Tibial nerve (tissue), 4 donors: ENCODE measurements at places on chromosomes 7 and 10.

DNA sequence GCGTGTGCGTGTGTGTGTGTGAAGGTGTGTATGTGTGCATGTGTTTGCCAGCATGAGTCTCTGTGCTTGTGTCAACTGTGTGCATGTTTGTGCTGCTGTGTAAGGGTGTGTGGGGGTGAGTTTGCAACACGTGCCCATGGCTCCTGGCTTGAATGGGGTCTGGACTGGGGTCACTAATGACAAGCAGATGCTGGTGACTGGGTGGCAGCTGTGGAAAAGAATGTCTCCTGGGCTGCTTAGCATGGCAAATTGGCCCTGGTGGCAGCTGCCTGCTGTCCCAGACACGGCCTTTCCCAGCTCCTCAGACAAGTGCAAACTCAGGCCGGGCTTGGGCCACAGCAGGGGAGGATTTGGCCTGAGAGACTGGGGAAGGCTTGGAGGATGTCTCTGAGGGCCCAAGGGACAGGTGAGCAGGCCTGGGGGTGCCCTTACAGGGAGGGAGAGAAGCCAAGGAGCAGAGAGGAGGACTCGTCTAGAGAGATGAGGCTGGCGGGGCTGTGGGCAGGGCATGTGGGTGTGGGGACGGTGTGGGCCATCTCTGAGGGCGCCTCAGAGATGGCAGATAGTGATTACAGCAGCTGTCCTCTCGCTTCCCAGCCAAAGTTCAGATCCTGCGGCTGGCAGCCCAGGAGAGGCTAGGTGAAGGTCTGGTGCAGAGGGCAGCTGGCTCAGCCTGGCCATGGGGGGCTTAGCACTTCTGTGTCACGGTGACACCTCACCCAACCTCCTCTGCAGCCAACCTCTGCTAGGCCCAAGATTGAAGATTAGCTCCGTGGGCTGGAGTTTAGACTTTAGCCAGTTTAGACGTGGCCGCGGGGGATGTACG lies 1.5 kb downstream of the AQP1 start:
- no peaks in the 10 kb centered on the region for H3K27me3 ChIP-seq
- H3K27ac ChIP-seq, result no peak overlapping the region
- peak overlapping the region; percentile 49 for H3K4me3 ChIP-seq
- no peaks in the 10 kb centered on the region for H3K36me3 ChIP-seq
- no peak for DNase-seq

DNA sequence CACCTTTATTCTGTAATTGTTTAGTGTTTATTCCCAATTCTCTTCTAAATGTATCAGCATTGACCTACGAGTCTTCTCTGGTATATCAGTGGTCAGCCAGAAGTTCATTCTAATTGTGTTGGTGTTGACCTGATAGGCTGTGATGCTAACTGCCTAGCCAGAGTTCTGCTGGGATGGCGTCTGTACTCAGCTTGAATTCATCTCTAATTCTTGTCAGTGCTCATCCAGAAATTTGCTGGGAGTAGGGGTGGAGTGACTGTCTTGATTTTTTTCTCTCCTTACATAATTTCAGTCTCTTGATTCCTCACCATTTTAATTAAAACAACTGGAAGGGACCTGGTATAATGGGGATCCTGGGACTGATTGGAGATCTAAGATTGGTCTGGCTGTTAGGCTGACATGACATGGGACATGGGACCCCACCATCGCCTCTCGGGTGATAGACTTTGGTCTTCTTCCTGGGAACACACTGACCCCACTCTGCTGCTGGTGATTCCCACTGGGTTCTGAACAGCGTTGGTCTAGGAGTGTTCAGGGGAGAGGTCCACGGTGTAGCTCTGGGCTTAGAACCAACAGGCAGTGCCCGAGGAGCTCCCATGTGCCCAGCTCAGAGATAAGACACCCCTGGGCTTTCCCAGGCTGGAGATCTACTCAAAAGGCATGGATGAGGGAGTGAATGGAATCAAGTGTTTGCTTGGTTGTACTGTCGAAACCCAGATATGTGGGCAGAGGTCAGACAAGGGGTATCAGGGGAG lies 3.8 kb downstream of the NEURL1 start:
- no peak for DNase-seq
- no peak overlapping the region for H3K27ac ChIP-seq
- peaks cover 25% of the 10 kb centered on the region for H3K4me1 ChIP-seq

DNA sequence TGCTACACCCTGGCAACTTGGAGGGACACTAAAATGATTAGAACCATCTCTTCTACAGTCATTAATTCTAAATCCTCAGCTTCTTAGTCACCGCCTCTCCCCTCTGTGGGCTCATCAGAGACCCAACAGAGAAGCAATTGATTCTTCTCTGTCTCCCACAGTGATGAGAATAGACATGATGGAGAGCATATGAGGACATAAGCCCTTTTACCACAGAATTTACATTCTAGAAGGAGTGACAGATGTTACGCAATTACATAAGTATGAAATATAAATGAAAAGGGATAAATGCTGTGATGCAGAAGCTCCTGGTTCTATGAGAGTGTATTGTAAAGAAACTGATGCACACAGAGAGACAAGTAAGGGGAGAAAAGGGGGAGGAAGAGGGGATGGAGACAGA lies 18.1 kb upstream of the ABCB5 start:
- H3K27me3 ChIP-seq, result no peaks in the 10 kb centered on the region
- no peak for DNase-seq
- H3K27ac ChIP-seq, result no peak overlapping the region
- no peak overlapping the region for H3K4me3 ChIP-seq

DNA sequence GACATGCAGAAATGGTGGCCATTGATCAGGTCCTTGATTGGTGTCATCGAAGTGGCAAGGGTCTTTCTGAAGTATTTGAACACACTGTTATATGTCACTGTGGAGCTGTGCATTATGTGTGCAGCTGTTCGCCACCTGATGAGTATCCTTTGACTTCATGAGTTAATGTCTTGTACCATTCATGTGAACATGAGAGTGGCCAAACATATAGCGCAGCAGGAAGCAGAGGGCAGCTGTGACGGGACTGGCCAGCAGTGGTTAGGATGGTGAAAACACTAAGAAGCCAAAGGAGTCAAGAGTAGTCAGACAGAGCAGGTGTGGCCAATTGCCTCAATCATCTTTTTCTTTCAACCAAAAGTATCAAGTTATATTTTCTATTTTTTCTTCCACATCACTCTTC lies 167.4 kb downstream of the IMMP2L start:
- no peaks in the 10 kb centered on the region for H3K27me3 ChIP-seq
- no peaks in the 10 kb centered on the region for H3K36me3 ChIP-seq
- H3K4me1 ChIP-seq, result peaks cover 26% of the 10 kb centered on the region
- no peak overlapping the region for H3K27ac ChIP-seq
- DNase-seq, result no peak
- H3K4me3 ChIP-seq, result no peak overlapping the region

DNA sequence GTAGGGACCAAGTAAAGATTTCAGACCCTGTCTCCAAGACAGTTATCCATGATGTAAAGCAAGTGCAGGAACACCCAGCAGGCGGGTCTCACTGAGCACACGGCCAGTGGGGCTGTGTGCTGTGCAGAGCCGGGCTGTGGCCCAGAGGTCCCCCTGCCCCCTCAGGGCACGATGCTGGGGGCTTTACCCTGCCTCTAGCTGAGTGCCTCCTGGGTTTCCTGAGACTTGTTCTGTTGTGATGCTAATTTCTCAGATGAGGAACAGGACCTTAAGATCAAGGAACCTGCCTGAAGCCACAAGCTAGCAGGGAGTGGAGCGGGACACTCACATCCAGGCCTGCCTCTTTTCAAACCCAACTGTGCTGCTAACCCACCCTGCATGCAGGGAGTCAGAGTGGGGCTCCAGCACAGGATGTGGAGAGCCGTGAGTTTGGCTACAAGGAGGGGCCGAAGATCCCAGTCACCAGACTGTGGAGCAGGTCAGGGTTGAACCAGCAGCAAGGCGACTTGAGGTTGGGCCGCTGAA lies 76.1 kb upstream of the LYZL2 start:
- H3K4me3 ChIP-seq, result no peak overlapping the region
- no peak overlapping the region for H3K27ac ChIP-seq
- peaks cover 11% of the 10 kb centered on the region for H3K4me1 ChIP-seq

GRCh38 chr10:70925377-70926225 lies 37.2 kb upstream of the PCBD1 start:
- no peak overlapping the region for H3K27ac ChIP-seq
- H3K36me3 ChIP-seq, result no peaks in the 10 kb centered on the region
- no peak overlapping the region for H3K4me3 ChIP-seq
- no peaks in the 10 kb centered on the region for H3K27me3 ChIP-seq
- no peak for DNase-seq

DNA sequence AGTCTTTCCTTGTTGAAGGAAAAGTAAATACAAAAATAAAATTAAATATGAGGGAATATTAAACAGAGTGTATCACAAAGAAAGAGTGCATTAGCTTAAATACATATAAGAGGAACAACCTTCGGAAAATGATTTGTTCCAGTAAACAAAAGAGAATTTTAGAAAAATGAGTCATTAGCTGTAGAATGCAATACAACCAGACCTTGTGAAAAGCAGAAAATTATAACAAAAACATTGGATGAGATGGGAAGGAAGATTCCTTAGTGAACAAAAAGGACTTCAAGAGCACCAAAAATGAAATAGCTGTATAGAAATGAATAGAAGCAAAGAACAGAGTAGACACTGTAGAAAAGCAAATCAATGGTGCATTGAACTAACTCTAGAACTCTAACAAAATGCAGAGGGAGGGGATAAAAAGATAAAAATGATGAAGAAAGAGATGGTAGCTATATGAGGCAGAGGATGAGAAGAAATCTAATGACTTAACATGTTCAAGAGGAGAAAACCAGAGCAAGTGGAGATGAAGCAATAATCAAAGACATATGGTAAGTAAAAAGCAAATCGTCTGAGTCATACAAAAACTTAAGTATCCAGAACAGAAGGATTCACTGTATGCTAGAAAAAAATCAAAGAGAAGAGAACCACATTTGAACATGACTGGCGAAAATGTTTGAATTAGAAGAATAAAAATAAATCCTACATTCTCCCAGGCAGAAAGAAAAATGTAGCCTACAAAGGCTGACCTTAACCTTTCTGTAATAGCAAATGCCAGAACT lies 190.5 kb downstream of the TMEM26 start:
- no peak overlapping the region for H3K4me3 ChIP-seq
- H3K27me3 ChIP-seq, result no peaks in the 10 kb centered on the region
- no peaks in the 10 kb centered on the region for H3K36me3 ChIP-seq
- no peaks in the 10 kb centered on the region for H3K4me1 ChIP-seq
- no peak for DNase-seq

DNA sequence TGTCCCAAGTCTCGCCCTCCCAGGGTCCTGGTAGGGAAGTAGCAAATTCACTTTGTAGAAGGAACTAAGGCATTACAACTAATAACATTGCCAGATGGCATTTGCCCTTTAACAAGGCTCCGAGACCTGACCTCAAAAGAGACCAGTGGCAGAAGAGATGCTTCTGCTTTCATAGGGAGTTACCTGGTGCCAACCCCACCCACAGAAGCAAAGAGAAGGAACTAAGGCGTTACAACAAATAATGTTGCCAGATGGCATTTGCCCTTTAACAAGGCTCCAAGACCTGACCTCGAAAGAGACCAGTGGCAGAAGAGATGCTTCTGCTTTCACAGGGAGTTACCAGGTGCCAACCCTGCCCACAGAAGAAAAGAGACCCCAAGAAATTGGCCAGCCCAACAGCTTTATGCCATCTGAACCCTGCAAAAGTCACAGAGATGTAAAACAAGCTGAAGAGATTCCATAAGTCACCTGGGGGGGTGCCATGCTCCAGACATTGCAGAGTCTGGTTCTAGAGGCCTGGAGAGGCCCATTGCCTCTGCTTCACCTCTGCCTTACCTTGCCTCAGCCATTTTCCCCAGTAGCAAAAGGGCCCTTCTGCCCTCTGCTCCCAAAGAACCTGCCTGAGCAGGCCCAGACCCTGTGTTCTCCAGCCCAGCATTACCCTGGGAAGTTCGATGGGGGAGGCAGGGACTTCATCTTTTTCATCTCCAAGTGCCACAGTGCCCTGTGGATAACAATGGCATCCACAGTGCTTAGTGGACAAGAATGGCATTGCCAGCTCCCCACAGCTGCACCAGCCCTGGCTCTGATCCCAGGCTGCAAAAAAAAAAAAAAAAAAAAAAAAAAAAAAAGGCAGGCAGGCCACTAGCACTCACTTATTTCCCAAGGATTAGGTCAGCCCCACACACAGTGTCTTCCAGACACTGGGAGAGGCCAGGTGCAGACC lies 179.5 kb upstream of the PLXNA4 start:
- no peaks in the 10 kb centered on the region for H3K36me3 ChIP-seq
- H3K27ac ChIP-seq, result no peak overlapping the region
- no peaks in the 10 kb centered on the region for H3K4me1 ChIP-seq
- DNase-seq, result no peak
- H3K4me3 ChIP-seq, result no peak overlapping the region

DNA sequence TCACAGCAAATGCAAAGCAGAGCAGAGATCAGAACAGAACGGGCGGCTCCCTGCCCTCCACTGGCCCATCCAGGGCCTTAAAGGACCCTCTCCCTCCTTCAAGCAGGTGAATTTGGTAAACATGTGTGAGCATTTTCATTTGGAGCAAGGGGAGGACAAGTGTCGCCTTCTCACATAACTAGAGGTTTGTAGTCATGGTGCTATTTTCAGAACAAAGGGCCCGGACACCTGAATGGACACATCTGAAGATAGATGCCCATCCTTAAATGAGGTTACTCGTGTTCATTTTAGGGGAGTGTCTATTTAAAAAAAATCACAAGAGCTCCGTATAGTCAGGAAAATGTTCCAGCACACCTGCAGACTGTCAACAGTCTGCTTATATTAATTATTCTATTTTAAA lies 153.8 kb downstream of the PRKCQ start:
- H3K4me1 ChIP-seq, result no peaks in the 10 kb centered on the region
- no peaks in the 10 kb centered on the region for H3K27me3 ChIP-seq
- H3K4me3 ChIP-seq, result no peak overlapping the region
- no peak for DNase-seq
- no peak overlapping the region for H3K27ac ChIP-seq

DNA sequence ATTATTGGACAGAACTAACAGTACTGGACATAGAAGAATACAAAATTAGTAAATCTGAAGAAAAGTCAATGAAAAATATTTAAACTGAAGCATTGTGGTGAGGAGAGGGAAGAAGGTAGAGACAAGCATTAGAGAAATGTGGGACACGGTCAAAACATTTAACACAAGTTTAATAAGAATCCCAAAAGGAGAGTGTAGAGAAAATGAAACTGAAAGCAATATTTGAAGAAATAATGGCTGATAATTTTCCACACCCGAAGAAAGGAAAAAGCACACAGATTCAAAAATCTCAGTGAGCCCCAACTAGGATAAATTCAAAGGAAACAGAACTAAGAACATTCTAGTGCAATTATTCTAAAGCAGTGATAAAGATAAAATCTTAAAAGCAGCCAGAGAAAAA lies 126.4 kb upstream of the LRRTM3 start:
- H3K27ac ChIP-seq, result no peak overlapping the region
- no peaks in the 10 kb centered on the region for H3K27me3 ChIP-seq
- no peak overlapping the region for H3K4me3 ChIP-seq
- no peaks in the 10 kb centered on the region for H3K36me3 ChIP-seq
- no peak for DNase-seq
- H3K4me1 ChIP-seq, result no peaks in the 10 kb centered on the region

GRCh38 chr7:99170730-99171074 lies 26.8 kb upstream of the SMURF1 start:
- no peak overlapping the region for H3K27ac ChIP-seq
- H3K4me3 ChIP-seq, result no peak overlapping the region
- DNase-seq, result no peak
- H3K27me3 ChIP-seq, result no peaks in the 10 kb centered on the region
